GM13977 (cell line): ENCODE measurements at places on chromosomes 4 and X.

DNA sequence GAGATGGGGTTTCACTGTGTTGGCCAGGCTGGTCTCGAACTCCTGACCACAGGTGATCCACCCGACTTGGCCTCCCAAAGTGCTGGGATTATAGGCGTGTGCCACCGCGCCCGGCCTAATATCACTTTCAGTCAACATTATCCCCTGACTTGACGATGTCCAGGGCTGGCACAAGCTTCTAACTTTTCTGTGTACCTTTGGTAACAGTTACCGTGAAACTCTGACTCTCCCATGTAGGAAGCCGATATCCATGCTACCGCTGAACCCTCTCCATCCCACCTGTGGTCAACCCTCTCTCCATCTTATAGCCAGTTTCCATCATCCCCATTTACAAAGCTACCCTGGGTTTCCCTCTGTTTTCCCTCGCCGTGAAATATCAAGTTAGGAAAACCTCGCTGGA is 77.5 kb downstream of the CRLF2 start:
- no peak for DNase-seq

GRCh38 chr4:211033-211511 is 86.8 kb downstream of the ZNF718 start:
- no peak for DNase-seq

GRCh38 chr4:15158406-15159091 is 156.3 kb downstream of the CPEB2 start:
- DNase-seq, result no peak

DNA sequence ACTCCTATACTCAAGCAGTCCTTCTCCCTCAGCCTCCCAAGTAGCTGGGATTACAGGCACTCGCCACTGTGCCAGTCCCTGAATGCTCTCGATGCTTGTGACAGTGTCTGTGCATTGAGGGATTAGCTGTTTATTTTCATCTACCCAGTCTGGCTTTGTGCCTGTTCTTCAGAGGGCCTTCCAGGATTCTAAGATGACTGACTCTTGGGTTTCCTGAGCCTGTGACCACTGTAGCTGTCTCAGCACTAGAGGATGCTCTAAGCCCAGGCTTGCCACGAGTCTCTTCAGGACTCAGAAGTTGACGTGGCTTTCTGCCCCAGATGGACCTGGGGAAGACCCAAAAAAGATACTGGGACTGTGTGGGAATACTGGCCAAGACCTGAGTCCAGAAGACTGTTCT is 201.4 kb downstream of the ARHGAP10 start:
- no peak for DNase-seq

GRCh38 chrX:130091980-130092522 is 18.2 kb downstream of the ELF4 start:
- peak; percentile 87 for DNase-seq

- DNase-seq, result no peak
These were observed 46.8 kb upstream of the ELF2 start for GRCh38 chr4:139223682-139224317.

DNA sequence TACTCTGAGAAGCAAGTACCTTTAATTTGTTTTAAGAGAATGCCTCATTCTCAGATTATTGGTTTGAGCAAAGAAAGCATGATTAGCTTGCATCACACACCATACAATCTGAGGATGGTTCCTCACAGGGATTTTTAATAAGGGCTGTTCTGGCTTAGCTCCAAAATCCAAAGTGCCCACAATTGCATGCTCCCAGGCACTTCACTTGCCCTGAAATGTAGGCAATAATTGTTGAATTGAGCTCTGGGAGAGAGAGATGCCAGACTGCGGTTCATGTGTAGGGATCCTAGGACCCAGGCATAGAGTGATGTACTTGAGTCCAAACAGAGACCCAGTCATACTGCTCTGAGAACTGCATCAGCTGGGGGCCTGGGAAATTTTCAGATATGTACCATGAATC is 358.4 kb upstream of the CXorf51B start:
- no peak for DNase-seq

GRCh38 chrX:38841750-38842149 is 40.5 kb downstream of the MID1IP1 start:
- DNase-seq, result no peak

- DNase-seq, result no peak
These were observed 59.5 kb downstream of the FRMPD3 start for GRCh38 chrX:107508925-107509324.

- DNase-seq, result no peak
These were observed 37.8 kb upstream of the HPF1 start for GRCh38 chr4:169795585-169795984.
